ENCODE measurements at places on chromosomes 4 and X.

- DNase-seq = no peak
These were observed 38.5 kb downstream of the ABCG2 start for GRCh38 chr4:88119943-88120342.

GRCh38 chrX:444305-444704 lies 57.6 kb upstream of the PPP2R3B start:
- DNase-seq = no peak

GRCh38 chrX:121000589-121000988 lies 15.0 kb upstream of the CT47A1 start:
- no peak for DNase-seq

DNA sequence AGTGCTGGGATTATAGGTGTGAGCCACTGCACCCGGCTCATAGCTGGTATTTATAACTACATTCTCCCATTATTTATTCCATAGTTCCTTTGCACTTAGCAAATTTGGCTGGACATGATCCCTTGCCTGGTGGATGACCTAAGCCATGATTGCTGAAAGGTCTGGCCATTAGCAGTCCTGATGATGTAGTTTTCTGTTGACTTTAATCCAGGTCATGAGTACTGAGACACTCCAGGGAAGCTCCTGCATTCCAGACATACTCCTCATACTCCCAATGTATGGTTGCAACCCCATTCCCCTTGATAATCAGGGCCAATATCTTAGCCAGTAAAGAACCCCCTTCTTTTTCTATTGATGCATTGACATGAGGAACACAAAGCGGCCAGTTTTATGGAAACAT lies 24.4 kb upstream of the MGST2 start:
- no peak for DNase-seq

DNA sequence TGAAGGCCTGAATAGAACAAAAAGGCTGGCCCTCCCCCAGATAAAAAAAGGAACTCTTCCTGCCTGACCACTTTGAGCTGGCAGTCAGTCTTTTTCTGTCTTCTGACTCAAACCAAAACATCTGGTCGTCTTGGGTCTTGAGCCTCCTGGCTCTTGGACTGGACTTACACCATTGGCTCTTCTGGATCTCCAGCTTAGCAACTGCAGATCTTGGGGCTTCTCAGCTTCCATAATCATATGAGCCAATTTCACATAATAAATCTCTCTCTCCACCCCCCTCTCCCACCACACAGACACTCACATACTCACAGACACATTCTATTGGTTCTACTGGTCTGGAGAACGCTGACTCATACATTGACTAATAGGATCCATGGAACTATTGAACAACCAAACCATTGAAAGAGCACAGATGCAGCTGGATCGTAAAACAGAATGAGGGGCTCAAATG lies 15.6 kb upstream of the CWH43 start:
- no peak for DNase-seq

- DNase-seq = no peak
These were observed 133.6 kb downstream of the CBLL2 start for GRCh38 chrX:22406201-22406737.

DNA sequence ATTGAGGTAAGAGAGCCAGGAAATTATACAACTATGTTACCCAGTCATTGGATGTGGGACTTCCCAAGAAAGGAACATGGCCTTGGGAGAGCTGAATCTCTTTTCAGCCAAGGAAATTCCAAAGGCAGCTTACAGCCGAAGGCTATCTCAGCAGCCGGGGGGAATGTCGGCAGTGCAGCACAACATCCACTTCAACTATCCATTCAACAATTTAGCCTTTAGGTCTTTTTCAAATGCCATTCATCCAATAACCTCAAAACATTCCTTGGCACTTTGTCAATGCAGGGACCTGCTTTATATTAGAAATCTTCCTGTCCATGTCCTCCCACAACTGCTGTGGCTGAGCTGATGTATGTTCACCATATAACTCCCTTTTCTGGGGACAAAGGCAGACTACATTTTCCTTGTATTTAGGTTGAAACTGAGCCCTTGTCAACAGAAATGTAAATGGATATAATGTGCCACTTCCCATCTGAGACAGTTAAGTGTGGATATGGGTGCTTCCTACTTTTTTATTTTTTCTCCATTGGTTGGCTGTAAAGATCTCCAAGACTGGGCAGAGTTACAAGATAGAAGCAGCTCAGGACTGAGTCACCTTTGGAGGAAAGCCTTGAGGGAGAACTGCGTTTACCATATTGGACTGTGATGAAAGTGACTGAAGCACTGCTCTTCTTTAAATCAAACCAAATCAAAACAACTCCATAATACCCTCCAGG lies 94.8 kb downstream of the GPRIN3 start:
- DNase-seq = no peak

- no peak for DNase-seq
These were observed 6.9 kb downstream of the CXCL6 start for GRCh38 chr4:73843369-73843768.

DNA sequence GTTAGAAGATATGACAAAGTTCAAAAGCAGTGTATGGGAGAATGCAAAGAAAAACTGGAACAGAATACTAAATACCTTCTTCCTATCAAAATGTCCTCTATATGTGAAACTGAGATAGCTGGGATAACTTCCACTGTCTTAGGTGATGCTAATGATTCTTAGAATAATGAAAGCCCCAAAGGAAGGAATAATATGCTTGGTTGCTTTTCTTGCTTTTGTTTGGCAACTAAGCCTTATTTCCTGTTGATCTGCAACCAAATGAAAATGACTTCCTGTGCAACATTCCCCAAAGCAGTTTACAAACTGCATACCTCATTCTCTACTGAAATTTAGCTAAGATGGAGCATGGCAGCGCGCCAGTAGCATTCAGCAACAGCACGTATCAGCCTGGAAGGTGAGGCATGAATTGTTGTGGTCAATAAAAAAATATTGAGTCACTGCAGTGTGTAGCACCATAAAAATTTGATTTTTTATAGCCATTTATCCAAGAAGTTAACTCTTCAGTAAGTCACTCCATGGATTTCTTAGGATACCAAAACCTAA lies 18.7 kb downstream of the NDNF start:
- no peak for DNase-seq

DNA sequence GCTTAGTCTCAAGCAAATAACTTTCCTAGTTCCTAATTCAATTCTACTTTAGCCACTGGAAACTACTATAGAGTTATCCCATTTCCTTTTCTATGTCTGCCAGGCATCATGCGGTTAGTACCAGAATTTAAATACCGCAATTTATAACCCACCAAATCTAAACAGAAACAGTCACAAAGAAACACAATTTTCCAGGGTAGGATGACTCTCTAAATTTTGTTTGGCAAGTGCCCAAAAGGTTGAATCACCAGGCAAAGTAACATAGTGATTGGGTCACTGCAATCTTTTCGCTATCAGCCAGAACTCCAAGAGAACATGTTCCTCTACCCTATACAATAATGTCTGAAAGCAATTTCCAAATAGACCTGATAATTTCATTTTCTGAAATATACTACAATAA lies 240.2 kb upstream of the GRIA3 start:
- DNase-seq = no peak

DNA sequence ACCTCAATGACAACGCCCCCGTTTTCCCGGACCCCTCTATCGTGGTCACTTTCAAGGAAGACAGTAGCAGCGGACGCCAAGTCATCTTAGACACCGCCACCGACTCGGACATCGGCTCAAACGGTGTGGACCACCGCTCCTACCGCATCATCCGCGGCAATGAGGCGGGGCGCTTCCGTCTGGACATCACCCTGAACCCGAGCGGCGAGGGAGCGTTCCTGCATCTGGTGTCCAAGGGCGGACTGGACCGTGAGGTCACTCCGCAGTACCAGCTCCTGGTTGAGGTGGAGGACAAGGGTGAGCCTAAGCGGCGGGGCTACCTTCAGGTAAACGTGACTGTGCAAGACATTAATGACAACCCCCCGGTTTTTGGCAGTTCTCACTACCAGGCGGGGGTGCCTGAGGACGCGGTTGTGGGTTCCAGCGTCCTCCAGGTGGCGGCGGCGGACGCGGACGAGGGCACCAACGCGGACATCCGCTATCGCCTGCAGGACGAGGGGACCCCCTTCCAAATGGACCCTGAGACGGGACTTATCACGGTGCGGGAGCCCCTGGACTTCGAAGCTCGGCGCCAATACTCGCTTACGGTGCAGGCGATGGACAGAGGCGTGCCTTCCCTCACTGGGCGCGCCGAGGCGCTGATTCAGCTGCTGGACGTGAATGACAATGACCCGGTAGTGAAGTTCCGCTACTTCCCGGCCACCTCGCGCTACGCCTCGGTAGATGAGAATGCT lies 2.2 kb downstream of the FAT4 start:
- no peak for DNase-seq

- no peak for DNase-seq
These were observed 116.6 kb downstream of the SHOX start for GRCh38 chrX:747176-747575.

DNA sequence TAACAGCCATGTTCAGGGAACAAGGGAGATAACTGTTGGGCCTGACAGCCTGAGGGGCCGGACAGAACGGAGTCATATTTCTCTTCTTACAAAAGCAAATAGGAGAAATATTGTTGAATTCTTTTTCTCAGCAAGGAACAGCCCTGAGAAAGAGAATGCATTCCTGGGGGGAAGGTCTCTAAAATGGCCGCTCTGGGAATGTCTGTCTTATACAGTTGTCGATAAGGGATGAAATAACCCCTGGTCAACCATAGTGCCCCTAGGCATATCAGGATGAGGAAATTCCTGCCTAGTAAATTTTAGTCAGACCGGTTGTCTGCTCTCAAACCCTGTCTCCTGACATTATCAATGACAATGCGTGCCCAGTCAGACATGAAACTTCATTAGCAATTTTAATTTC lies 1925.5 kb downstream of the PCDH7 start:
- DNase-seq = no peak

DNA sequence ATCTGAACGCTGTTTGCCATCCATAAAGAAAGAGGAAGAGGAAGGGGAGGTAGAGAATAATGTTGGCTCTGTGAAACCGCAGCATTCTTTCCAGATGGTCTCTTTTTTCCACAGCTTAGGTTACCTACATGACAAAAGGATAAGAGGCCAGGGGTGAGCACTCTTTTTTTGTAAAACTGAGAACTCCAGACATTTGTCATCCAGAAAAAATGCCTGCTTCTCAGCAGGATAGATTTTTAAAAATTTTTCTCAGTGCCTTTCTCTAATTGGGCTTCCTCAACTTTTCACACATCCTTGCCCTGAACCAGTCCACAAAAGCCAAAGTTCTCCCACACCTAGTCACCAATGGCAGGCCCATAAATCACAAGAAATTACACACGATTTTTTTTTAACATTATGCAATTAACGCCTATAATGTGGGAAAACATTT lies 158.1 kb upstream of the TENM3 start:
- no peak for DNase-seq

DNA sequence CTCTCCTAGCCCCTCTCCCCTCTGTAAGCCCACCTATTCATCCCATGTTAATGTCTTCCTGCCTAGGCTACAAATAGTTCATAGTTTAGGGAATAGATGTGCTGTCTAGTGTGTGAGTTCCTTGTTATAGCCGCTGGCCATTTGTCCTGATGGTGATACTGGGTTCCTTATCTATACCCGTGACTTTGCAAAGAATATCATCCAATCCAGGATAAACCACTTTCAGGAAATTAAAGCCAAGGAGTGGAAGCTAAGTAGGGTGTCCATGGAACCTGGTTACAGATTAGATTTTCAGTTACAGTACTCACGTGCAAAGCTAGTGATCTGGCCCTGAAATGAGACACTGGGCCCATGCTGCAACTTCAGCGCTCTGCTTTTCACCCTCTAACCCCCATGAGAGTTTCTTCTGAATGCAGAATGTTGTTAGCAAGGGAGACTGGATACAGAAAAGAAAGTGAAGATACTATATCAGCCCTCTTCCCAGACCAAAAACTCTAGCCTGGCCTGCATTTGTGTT lies 111.4 kb downstream of the TMEM164 start:
- DNase-seq = no peak

All from activated T-cell treated with anti-CD3 and anti-CD28 coated beads for 1 hour (primary cell).